ENCODE measurements at places on chromosomes 2 and 18.
A peak's percentile ranks its signal among the peaks of the same experiment; 100 is the strongest.

- DNase-seq = peak; percentile 62
Measured at GRCh38 chr2:160652236-160652635, 158.6 kb upstream of the RBMS1 start.

DNA sequence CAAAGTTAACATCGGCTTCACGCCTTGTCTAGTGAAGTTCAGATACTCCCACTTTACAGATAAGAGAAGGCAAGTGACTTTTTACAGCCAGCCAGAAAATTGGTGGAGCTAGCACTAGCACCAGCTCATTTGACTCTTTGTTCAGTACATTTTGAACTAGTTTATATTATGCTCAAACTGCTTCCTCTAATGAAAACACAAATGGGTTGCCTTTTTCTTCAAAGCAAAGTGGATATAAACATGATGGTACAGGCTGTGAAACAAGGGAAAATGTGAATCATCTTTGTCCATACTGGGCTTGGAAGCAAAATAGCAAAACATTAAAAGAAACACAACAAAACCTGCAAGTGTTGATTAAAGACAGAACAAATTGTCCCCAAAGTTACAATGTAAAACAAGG, 99.6 kb upstream of the LHCGR start:
- DNase-seq = no peak

DNA sequence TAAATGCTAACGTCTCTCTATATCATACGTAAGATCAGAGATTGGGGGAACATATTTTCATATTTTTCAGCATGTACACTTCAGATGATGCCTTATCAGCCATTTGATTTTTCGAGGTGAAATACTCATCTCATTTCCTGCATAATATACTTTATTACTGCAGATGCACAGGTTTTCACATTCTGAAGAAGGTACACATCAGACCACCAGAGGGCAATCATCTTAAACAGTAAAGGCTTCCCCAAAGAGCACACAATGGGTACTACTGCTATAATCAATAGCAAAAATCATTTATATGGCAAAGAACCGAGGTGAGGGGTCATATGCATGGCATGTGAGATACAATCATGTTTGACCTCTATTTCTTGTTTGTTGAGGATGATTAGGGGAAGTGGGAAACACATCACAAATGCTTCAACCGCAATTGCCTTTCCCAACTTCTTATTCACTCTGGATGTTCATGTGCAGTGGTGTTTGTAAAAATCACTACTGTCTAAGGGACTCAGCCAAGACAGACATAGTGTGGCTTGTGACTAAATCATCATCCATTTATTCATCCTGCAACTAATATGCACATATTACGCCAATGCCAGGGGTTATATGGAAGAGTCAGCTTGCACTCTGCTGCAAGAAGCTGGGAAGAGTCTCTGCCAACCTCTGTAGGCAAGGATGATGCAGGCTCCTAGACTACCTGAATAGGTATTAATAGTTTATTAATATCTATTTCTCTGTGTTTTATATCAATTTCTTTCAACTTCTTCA, 118.7 kb downstream of the EPB41L3 start:
- DNase-seq = no peak

GRCh38 chr2:15886231-15886630, 54.1 kb upstream of the MYCN start:
- no peak for DNase-seq

DNA sequence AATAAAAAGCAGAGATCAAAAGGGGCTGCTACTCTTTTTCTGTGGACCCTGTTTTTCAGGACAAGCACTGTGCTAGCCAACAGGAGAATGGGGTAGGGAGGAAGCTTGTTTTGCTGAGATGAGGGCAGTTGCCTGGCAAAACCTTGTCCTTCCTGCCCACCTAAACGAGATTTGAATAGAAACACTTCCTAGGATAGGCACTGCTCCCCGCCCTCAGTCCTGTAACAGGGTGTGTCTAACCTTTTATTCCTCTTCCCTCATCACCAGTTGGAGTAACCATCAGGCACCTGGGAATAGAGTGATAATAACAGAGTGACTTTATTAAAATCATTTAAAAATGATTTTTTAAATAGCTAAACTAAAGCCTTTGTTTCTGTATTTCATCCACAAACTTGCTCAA, 368.8 kb downstream of the LNPK start:
- DNase-seq = no peak

DNA sequence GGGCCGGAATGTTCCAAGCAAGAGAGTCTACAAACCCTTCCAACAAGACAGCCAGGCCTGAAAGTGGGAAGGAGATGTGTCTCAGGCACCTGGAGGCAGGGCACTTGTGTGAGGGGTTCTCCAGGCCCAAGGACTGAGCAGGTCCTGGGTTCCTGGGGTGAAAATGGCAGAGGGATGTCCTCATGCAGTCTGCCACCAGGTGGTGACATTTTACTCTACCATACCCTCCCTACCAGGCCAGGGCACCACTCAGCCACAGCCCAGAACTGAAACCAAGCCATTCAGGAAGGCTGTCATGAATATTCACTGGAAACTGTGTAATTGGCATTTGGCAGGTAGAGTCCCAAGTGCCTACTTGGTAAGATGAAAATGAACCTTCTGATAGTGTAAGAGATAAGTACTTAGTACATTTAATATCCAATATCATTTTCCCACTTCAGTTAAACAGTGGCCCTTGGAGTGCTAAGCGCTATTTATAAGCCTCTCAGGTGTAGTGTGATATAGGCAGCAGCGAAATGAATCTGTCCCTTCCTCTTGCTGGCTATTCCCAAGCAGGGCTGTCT, 185.1 kb downstream of the MYO5B start:
- DNase-seq = peak; percentile 46

- no peak for DNase-seq
Measured at GRCh38 chr2:77005522-77005921, 516.7 kb downstream of the LRRTM4 start.

DNA sequence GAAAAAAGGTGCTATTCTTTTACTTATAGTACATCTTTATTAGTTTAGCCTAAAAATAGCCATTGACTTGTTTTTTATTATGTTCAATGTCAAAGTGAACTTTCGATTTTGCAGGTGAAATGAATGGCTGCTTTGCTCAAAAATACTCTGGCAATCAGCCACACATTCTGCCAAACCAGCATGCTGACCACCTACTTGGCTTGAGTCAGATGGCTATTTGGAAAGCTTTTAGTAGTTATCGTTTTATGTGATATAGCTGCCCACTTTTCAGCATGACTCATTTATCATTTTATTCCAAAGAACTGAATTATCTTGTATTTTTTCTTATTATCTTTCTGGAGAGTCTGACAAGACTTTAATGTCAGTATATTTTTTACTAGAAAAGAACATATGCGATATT, 1615.8 kb upstream of the TMEFF2 start:
- DNase-seq = no peak

GRCh38 chr2:11949732-11950523, 203.5 kb downstream of the LPIN1 start:
- DNase-seq = no peak

DNA sequence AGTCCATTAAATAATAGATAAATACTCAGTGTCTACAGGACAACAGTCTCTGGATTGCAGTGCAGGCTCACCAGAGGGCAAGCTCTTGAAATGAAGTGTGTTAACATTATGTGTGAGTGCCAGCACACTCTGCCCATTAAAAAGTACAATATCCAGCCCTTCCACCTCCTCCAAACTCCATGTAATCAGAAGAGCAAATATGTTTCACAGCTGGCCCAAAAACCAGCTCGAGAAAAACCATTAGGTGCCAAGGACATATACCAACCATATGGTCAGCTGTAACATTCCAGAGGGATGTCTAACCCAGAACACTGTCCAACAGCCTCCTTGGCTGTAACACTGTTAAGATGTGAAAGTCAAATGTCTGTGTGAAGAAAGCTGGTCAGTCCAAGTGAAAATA, 112.2 kb downstream of the ZNF385B start:
- DNase-seq = no peak

- DNase-seq = no peak
Measured at GRCh38 chr18:46629361-46629760, 27.7 kb downstream of the LOXHD1 start.

- DNase-seq = no peak
Measured at GRCh38 chr2:180048251-180048650, 41.2 kb upstream of the CWC22 start.

GRCh38 chr18:32889615-32890593, 117.1 kb upstream of the KLHL14 start:
- DNase-seq = no peak

DNA sequence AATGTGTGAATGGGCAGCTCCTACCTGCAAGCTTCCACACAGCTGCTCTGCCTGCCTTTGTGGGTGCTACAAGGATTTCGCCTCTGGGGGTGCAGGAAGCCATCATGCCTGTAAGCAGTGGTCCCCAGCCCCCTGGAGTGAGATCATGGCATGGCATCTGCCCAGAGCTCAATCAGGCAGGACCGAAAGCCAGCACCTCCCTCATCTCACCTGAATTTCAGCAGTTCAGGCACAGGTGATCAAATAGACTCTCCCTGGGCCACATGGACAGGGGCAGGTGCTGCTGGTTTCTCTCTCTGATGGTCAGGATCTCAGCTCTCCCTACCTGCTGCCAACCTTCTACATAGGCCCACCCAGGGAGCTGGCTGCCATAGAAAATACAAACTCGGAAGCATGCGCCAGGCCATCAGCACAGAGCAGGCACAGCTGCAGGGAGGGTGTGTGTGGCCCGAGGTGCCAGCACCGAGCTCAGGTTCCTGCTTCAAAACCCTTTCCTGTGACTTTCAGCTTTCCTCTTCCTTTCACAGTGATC, 133.2 kb upstream of the ID2 start:
- no peak for DNase-seq

- DNase-seq = no peak
Measured at GRCh38 chr18:13418013-13418710, 199.6 kb downstream of the LDLRAD4 start.

DNA sequence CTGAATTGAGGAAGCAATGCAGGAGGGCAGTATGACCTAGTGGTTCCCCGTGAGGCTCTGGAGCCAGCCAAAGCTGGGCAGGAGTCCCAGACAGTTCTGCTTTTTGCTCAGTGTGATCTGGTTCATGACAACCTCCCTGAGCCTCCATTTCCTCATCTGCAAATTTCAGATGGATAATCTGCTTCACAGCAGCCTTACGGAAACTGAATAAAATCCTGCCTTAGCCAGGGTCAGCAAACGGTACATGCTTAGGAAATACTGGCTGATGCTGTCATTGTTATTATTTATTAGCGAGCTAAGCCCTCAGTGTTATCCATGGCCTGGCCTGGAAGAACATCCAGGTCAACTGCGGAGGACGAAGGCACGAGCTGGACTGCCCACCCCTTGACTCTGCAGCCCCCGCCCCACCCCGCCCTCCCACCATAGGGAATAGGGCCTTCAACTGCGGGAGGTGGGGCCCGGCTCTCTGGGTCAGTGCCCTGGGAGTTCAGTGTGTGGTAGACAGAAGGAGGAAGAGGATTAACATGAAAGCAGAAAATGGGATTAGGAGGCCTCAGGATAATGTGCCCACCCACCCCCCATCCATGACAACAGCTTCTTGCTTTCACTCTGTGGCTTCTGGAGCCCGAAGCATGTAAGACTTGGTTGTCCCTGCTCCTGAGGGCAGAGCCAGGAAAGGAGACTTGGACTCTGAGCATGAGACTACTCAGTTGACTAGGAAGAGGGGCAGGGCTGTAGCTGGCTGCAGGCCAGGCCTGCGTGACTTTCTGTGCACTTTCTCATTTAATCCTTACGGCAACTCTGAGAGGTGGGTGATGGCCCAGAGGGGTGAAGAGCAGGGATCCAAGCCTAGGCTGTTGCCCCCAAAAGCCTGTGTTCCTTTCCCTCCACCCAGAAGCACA, 13.1 kb downstream of the PKDCC start:
- DNase-seq = no peak

GRCh38 chr2:28802975-28803429, 7.6 kb upstream of the SPDYA start:
- DNase-seq = no peak

DNA sequence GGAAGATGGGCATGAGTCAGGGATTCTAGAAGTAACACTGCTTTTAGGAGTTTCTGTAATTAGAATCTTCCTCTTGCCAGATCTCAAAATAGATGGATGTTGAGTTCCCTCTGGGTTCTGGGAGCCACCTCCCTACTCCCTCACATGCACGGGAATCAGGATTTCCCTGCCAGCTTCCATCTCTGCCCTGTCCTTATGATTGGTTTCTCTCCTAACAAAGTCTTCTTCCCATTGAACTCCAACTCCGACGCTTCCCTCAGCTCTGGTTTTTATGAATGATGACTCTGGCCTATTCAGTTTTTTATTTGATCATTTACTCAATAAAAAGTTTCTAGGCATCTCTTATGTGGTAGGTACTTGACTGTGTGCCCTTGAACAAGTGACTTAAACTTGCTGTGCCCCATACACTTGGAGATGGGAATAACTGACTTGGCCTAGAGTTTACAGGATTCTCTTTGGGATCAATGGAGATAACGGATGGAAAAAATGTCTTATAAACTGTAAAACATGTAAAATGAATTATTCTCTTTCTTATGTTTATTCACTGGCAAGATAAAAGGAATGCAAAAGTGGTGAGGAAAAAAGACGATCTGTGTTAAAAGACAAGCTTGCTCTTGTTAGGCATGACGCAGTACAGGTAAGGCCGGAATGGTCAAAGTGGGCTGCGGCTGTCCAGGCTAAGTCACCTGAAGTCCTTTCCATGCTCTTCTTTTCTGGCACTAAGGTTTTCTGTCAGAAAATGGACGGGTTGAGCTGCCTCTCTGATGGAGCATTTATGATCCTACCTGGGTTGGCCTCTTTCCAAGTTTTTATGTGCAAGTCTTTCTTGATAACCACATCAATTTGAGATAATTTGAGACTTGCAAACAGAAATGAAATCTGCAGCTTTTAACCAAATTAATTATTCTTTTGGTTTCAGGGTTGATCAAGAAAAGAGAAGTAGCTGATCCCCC, 199.6 kb downstream of the MYCN start:
- no peak for DNase-seq

- DNase-seq = no peak
Measured at GRCh38 chr18:79856119-79857007, 58.6 kb downstream of the KCNG2 start.

DNA sequence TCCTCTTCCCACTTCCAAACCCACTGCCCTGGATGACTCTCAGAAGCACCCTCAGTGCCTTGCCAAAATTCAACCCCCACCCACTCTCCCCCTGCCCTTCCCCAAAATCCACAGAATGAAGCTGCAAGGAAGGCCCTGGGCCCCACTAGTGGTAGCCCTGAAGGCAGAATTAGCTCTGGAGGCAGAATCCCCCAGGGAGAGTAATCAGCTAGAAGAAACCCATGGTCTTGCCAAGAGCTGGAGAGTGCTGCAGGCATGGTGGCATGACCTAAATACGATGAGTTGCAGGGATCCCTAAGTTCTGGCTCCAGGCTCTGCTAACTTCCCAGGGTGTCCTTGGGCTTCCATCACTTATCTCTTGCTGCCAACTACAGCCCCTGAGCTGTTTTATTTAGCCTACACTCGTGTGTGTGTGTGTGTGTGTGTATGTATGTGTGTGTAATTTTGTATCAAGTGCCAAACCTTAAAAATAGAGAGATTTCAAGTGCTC, 7.9 kb downstream of the GAD1 start:
- DNase-seq = no peak

GRCh38 chr2:237300739-237301138, 113.2 kb downstream of the COL6A3 start:
- DNase-seq = no peak

All from CD4-positive, alpha-beta T cell treated with Interleukin-4 for 1 hour (primary cell).